ENCODE measurements at places on chromosomes 3 and 15. TPM values are rescaled to one million over a fixed set of nuclear protein-coding genes. Genes with fewer than 3 reads are reported as not detected.

The SLC12A1 gene
- 0.13 TPM for total RNA-seq

The KLF15 gene
- 9.5 TPM for total RNA-seq

The WDR76 gene
- 15.8 TPM for total RNA-seq

The HIGD2B gene
- total RNA-seq, result not detected

The IL17RE gene
- total RNA-seq, result 0.88 TPM

The USP19 gene
- total RNA-seq, result 41.4 TPM

The FGF12 gene
- 2.9 TPM for total RNA-seq

Measured in epithelial cell of alveolus of lung (primary cell).